ENCODE measurements at places on chromosomes 13 and 19.
A peak's percentile ranks its signal among the peaks of the same experiment; 100 is the strongest.

- no peak for DNase-seq
Measured at GRCh38 chr13:99122171-99122570, 78.5 kb upstream of the UBAC2 start.

DNA sequence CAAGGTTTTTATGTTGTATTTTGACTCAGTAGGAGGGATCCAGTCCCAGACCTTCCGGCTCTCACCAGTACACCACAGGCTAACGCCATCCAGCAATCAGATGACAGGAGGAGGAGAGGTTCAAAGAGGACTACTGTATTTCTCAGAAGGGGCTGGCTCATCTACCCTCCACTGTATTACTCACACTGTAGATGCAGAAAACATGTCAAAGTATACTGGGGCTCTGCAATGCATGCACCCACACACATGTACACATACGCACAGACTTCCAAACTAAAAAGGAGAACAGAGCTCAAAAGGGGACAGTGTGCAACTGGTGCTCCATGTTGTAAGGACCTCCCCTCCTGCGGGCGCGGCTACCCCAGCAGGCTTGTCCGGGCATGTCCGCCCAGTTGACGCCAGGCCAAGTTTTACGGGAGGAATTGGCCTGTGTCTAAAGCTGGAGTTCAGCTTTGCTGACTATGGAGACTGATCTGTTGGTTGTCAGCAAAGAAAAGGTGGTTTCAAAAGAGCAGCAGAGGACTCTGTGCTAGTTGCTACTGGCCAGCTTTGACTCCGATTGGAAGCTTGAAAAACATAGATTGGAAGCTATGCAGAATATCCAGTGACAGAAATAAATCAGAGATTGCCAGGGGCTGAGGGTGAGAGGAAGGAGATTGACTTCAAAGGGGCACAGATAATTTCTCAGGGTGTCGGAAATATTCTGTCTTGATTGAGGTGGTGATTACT lies 314.2 kb downstream of the DLEU7 start:
- peak; percentile 44 for DNase-seq

DNA sequence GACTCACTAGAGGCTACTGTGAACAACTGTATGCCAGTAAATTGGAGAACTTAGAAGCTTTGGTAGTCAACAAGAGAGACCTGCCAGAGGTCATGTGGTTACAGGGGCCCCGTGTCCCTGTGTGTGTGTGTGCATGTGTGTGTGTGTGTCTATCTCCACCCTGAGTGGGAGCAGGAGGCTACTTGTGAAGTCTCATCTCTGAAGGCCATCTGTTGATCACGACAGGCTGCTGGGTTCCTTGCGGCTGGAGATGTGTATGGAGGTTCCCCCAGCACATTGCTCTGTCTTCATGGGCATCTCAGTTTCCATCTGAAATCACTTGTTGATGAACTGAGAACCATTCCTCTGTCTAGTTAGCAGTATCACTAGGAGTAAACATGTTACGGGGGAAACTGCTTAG lies 58.2 kb upstream of the TEX29 start:
- DNase-seq, result no peak

- no peak for DNase-seq
Measured at GRCh38 chr19:46919324-46919723, 58.5 kb downstream of the ARHGAP35 start.

DNA sequence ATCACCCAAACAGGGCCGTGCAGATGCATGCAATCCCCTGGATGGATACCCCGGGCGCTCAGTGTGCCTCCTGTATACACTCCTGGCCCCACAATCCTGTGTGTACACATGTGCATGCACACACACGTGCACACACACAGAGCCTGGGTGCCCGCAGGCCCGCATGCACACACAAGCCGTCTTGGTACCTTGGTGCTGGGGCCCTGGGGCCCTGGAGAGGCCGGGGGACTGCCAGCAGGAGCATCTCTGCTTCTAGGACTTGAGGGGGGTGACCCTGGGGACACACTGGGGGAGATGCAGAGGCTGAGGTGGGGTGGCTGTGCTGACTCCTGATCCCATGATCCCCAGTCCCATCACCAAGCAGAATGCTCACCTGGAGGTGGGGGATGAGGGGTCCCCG lies 15.6 kb upstream of the EPOR start:
- DNase-seq, result no peak

Data from NCI-H2107 (cell line).